ENCODE measurements at places on chromosomes 2 and 18.

- DNase-seq: no peak
These were observed 206.3 kb downstream of the LTBP1 start for GRCh38 chr2:33153008-33153407.

DNA sequence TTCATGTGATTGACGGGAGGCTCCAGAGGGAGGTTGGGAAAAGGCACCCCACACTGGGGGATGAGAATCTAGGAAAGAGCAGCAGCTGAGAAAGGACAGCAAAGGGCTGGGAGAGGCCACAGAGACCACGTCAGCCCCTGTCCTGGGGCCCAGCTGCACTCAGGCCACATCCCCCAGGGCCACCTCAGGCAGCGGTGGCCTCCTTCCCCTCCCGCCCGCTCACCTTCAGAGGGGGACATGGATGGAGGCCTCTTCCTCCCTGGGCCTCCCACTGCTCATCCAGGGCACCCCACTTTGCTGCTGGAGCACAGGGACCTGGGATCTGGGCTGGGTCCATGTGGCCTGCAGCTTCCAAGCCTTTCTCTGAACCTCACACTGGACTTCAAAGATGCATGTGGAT lies 199.8 kb upstream of the HDAC4 start:
- no peak for DNase-seq

DNA sequence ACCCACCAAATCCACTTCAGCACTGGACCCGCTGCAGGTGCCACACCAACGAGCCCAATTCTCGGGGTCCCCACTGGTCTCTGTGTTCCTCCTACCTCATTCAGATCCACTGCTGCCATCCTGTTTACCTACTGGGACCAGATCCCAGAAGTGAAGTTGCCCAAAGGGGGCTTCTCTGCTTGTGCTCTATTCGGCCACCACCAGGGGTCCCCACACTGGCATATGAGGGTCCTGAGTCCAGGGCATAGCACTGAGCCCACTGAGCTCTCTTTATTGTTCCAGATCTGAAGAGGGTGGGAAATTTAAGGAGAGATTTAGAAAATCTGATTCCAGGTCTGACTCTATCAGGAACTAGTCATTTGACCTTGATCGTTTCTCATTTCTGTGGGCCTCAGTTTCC lies 2.4 kb downstream of the GPR45 start:
- no peak for DNase-seq

- DNase-seq: no peak
These were observed 21.8 kb upstream of the CD226 start for GRCh38 chr18:69969491-69969890.

DNA sequence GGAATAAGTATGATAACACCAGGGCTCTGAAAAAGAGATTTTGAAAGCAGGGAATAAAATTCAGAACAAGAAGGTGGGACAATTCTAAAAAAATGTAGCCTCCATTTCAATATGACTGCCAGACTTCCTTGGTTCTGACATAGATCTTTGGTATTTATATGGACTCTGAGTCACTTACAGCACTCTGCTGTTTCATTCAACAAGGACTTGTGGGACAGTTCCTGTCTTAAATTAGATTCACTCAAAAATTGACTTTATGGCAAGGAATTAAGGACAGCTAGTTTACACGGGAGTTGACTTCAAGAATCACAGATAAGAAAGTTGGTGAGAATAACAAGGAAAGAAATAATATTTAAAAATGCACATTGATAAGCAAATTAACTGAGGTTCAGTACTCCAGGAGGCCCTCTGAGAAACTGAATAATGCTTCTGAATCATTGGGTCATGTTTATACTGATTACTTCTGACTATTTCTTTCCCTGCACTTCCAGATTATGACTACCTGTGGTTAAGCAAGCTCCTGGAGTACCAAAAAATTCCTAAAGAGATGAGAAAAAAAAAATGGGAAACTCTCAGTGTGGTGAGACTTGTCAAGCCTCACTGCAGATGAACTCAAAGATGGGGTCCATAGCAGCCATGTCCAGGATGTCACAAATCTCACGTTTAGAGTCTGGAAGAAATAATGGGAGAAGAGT lies 828.3 kb upstream of the PIK3C3 start:
- no peak for DNase-seq

DNA sequence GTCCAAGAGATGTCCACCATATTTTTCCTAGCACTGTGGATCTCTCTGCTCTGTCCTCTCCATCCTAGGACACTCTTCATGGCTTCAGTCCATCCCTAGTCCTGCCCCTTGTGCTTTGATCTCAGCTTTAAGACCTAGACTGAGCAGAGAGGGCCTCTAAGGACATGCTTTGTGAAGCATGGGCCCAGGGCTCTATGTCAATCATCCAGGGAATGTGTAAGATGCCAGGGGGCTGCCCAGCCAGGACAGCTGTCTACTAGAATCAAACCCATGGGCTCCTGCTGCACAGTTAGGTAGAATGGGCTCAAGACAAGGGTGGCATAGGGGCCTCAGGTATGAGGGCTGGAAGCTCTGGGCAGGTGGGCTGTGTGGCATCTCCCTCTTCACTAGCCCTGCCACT lies 24.9 kb downstream of the TET3 start:
- DNase-seq: no peak

GRCh38 chr18:76580288-76580962 lies 85.4 kb upstream of the ZNF516 start:
- no peak for DNase-seq

GRCh38 chr2:195732574-195732973 lies 75.5 kb downstream of the SLC39A10 start:
- no peak for DNase-seq

DNA sequence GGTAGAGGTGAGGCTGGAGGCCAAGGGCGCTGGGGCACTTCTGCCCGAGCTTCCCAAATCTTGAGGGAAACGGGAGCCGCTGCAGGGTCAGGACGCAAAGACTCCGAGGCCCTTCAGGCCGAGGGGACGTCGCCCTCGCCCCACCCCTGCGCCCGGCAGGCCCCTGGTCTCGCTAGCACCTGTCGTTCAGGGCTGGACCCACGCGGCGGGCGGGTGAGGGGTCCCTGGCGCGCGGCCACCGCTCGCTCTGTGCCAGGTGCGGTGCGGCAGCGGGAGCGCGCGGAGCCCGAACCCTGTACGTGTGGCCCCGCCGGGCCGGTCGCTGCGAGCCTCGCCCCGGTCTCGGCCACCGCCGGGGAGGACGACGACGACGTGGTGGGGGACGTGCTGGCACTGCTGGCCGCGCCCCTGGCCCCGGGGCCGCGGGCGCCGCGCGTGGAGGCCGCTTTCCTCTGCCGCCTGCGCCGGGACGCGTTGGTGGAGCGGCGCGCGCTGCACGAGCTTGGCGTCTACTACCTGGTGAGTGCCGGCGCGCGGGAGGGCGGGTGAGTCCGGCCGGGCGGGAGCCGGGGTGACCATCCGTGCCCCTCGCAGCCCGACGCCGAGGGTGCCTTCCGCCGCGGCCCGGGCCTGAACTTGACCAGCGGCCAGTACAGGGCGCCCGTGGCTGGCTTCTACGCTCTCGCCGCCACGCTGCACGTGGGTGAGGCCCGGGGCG lies 4.9 kb downstream of the ERFE start:
- no peak for DNase-seq

DNA sequence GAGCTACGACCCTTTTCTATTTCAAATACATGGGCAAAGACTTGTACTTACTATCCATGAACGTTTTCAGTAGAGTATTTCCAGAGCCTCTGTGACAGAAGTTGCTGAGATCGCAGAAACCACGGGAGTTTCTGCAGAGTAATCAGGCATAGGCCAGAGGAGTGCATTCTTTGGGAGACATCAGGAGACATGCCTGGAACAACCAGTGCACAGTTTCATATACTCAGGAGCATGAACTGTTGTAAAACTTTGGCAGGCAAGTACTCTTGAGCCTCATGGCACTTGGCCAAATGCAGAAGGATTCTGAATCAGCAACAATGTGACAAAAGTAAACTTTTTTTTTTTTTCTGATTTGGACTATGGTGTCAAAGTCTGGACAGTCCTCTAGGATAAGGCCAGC lies 307.1 kb downstream of the GRB14 start:
- no peak for DNase-seq

DNA sequence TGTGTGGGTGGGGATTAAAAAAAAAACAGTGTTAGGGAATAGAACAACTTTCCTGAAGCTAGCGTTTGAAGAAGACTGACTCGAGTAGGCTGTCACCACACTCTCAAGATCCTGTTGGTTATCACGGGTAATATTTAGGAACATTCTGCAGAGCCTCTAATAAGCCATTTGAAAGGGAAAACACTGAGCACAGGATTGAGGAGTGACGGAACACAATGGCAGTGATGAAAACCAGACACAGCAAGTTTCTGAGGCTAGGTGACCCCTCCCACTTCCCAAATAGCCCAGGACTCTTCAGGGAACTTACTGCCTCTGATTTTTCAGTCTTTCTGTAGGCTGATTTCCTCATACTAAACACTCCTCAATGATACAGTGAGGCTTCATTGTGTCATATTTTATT lies 88.2 kb upstream of the TMEM200C start:
- no peak for DNase-seq

GRCh38 chr2:15117409-15118050 lies 443.6 kb downstream of the NBAS start:
- no peak for DNase-seq

DNA sequence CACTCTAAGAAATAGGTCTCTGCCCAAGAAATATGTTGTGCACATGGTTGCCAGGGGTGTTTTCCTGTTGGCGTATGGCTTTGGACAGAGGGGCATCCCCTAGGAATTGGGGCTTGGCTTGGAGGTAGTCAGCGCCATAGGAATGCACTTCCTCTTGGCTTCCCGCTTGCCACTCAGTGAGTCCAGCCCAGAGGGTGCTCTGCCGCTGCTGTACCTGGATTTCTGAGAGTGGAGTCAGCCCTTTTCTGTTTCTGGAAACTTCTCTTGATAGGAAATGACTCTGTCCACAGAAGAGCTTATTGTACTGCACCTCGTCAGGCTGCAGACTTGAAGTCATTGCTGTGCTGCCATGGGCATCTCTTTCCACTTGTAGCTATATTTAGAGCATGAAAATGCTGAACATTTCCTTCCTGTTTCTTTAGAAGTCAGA lies 116.7 kb upstream of the MGAT5 start:
- no peak for DNase-seq

GRCh38 chr2:188450732-188451483 lies 159.2 kb downstream of the GULP1 start:
- no peak for DNase-seq

DNA sequence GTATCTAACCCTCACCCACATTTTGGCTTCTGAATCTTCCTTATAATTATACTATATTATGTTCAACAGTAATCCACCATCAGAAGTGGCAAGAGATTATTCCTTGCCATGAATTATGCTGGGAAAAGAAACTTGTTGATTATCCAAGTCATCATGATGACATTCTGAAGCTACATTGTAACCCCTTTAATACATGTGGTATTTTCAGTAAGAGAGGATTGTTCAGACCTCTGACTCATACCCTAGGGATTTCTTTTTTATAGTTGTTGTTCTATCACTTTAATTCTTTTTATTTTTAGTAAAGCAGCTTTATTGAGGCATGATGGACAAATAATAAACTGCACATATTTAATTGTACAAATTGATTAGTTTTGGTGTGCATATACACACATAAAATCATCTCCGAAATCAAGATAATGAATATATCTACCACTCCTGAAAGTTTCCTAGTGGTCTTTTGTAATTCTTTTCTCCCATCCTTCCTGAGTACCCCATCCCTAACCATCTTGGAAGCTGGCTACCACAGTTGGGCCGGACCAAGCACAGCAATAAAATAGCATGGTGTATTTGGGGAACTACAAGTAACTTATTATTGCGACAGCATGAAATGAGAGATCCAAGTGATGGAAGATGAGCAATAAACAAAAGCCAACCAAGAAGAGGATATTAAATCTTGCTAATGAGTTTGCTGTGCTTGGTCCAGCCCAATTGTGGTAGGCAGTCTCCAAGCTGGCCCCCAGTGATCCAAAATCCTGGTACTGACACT lies 159.9 kb downstream of the BARD1 start:
- no peak for DNase-seq

DNA sequence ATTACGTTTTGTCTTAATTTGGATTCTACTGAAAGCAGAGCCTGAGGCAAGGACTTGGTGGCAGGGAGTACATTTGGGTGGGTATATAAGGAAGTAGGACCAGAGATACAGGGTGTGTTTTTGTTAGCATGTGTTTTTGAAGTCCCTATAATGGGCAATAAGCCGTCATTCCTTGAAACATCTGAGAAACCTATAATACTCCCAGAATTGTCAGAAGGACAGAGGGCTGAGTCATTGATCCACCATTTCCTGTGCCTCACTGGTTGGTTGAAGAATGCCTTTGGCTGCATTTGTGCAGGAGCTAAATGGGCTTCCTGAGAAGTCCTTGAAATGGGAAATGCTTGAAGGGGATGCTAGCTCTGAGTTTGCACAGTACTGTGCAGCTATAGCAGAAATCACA lies 281.8 kb upstream of the ZEB2 start:
- DNase-seq: no peak

- DNase-seq: no peak
These were observed 965 bp upstream of the ELOA2 start for GRCh38 chr18:47036298-47036874.

- DNase-seq: no peak
These were observed 892.2 kb upstream of the ZEB2 start for GRCh38 chr2:145412155-145412554.
